SJSA1 (cell line): ENCODE measurements at places on chromosomes 3 and 15. TPM values are rescaled to one million over a fixed set of nuclear protein-coding genes. Genes with fewer than 3 reads are reported as not detected.
A peak's percentile ranks its signal among the peaks of the same experiment; 100 is the strongest.

DNA sequence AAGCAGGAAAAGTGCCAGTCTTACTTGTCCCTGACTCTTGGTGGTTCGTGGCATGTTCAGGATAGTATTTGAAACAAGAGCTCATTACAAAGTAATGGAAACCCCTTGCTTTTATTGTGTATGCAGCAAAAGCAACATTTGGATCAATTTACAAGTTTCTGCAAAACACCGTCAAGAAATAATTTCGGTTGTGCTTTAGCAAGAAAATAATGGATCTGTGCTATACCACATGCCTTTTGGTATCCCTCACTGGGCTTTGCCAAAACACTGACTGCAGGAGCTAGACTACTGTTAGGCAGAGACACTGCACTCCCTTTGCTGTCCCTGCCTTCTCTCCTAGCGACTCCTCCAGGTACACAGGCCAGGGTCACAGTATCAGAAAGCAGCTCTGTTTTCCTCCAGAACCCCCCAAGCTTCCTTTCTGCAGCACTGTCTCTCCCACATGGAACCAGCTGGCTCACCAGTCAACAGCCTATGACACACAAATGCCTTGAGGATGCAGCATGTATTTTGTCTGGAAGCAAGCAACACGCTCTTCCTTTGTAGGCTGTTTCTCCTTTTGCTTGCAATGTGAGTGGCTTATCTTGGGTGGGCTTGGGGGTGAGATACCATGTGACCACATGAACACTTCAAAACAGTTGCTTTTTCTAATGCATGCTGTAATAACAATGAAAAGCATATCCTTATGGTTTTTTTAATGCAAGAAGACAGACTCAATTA lies 111.4 kb downstream of the PGPEP1L start:
- H3K36me3 ChIP-seq, result 0 out of 2 replicates have a peak, but pooled peaks cover 4% of the 10 kb centered on the region
- H3K27me3 ChIP-seq, result no peaks in the 10 kb centered on the region
- DNase-seq, result no peak

DNA sequence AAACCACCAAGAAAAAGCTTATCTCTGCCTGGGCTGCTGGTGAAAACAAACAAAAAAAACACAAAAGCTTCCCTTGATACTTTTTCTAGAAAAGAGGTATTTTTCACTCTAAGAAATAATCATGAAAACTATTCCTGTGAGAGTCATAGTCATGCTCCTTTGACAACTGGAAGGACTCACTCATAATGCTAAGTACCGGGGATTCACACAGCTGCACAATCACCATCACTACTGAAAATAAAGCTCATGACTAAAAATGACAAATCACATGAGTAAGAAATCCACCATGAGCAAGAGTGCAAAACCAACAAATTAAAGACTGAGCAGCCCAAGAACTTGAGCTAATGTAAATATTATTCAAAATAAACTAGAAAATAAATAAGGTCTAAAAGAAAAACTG lies 10.6 kb upstream of the POU1F1 start:
- H3K27me3 ChIP-seq, result no peaks in the 10 kb centered on the region
- H3K36me3 ChIP-seq, result no peaks in the 10 kb centered on the region
- H3K4me3 ChIP-seq, result no peak overlapping the region
- no peaks in the 10 kb centered on the region for H3K4me1 ChIP-seq

DNA sequence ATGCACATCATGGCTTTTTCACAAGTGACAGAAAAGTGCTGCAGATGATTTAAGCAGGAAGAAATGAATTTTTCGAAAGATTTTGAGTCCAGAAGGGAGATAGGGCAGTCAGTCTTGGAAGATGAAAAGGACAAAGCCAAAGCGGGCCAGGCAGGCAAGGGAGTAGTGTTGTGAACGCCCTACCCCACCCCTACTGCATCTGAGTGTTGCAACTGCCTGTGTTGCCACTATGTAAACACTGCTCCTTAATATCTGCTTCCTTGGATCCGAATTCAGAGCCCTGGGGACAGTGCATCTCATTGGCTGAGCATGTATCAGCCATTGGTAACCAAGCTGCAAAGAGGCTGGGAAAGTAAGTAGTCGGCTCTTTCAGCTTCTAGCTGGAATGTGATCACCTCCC lies 39.0 kb downstream of the CNTN4 start:
- H3K4me1 ChIP-seq, result no peaks in the 10 kb centered on the region
- no peak overlapping the region for H3K27ac ChIP-seq

The SHC4 gene
- total RNA-seq, result 1.0 and 2.9 TPM in 2 replicates

The GOLGA6L7 gene
- total RNA-seq, result not detected in 2 replicates

GRCh38 chr3:150177673-150178381 lies 207.1 kb upstream of the PFN2 start:
- H3K27me3 ChIP-seq, result no peaks in the 10 kb centered on the region
- H3K4me1 ChIP-seq, result no peaks in the 10 kb centered on the region; the same call in 1 of the 2 replicates
- no peak overlapping the region for H3K27ac ChIP-seq
- no peaks in the 10 kb centered on the region for H3K36me3 ChIP-seq
- DNase-seq, result no peak

The STRIT1 gene
- not detected in 2 replicates for total RNA-seq

DNA sequence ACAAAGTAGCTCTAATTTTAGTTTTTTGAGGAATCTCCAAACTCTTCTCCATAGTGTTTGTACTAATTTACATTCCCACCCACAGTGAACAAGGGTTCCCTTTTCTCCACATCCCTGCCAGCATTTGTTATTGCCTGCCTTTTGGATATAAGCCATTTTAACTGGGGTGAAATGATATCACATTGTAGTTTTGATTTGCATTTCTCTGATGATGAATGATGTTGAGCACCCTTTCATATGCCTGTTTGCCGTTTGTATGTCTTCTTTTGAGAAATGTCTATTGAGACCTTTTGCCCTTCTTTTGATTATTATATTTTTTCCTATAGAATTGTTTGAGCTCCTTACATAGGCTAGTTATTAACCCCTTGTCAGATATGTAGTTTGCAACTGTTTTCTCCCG lies 239.9 kb upstream of the TPM1 start:
- no peak for DNase-seq
- no peaks in the 10 kb centered on the region for H3K27me3 ChIP-seq
- H3K36me3 ChIP-seq, result peaks cover 18% of the 10 kb centered on the region
- H3K4me1 ChIP-seq, result no peaks in the 10 kb centered on the region
- no peak overlapping the region for H3K27ac ChIP-seq

DNA sequence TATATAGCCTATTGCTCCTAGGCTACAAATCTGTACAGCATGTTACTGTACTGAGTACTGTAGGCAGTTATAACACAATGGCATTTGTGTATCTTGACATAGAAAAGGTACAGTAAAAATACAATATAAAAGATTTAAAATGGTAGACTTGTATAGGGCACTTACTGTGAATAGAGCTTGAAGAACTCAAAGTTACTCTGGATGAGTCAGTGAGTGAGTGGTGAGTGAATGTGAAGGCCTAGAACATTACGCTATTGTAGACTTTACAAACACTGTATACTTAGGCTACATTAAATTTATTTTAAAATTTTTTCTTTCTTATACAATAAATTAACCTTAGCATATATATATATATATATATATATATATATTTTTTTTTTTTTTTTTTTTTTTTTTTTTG lies 140.0 kb upstream of the UBE2E1 start:
- no peaks in the 10 kb centered on the region for H3K27me3 ChIP-seq
- peaks cover 73% of the 10 kb centered on the region for H3K4me1 ChIP-seq
- no peak for DNase-seq
- no peak overlapping the region for H3K27ac ChIP-seq

DNA sequence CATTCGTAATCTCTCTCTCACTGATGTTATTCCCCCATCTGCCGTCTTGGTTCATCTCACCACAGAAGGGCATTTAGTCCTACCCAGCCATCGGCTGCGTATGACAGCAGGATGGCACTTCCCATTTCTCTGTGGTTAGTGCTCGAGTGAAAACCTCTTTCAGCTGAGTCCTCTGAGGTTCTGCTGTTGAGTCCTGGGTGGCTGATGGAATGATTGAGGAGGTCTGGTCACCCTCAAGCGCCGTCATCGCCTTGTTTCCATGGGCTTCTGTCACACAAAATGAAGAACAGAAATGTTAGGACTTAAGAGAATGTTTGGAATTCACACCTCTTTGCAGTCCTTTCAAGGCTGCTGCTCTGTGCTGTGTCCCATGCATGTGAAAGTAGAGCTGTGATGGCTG lies 9.4 kb upstream of the SACM1L start:
- H3K27me3 ChIP-seq, result no peaks in the 10 kb centered on the region
- H3K4me1 ChIP-seq, result no peaks in the 10 kb centered on the region
- no peak overlapping the region for H3K4me3 ChIP-seq
- peaks cover 24% of the 10 kb centered on the region for H3K36me3 ChIP-seq
- DNase-seq, result no peak

DNA sequence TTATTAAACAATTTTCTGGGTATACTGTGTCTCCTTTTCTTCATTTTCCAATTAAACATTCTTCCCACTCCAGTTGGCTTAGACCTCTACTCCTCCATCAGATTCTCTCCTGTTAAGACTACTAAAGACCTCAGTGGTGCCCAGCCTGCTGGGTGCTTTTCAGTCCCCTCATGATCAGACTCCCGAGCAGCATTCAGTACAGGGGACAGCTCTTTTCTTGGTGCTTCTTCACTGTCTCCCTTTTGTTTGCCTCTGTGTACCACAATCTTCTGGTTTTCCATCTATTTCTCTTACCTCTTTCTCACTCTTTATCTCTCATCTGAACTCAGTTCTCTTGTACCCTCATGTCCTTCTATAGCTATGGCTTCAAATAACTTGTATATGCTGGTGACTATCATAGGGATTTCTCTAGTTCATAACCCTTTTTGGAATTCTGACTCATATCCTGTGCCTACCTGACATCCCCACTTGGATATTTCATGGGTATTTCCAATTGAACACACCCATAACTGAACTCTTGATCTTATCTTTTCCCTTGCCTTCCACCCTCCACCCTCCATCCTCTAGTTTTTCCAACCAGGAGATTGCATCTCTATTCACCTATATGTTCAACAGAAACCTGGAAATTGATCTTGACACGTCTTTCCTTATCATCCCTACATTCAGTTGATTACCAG lies 55.6 kb upstream of the ABHD10 start:
- no peak overlapping the region for H3K4me3 ChIP-seq
- H3K4me1 ChIP-seq, result peaks cover 32% of the 10 kb centered on the region
- peak overlapping the region; percentile 79 for H3K27ac ChIP-seq
- H3K27me3 ChIP-seq, result no peaks in the 10 kb centered on the region
- peak; percentile 26 for DNase-seq

DNA sequence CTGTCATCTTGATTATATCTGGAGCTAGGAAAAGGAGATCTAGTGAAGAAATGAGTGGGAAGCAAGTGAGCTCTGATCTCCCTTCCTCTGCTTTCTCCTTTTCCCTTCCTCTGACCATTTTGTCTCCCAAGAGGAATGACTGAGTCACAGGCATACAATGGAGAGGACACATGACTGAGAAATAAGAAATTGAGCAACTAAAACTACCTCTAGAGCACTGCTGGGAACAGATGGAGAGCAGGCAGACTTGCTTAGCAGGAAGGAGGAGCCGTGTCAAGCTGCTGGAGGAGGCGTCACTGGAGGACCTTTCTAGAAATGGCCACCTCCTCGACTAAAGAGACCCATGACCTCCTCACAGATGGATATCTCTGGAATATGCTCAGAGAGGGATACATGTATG lies 66.9 kb upstream of the MYO5C start:
- H3K36me3 ChIP-seq, result peaks cover 6% of the 10 kb centered on the region; the same call in 1 of the 2 replicates
- DNase-seq, result no peak
- no peak overlapping the region for H3K4me3 ChIP-seq
- H3K27ac ChIP-seq, result no peak overlapping the region
- H3K4me1 ChIP-seq, result no peaks in the 10 kb centered on the region

GRCh38 chr15:77507911-77508310 lies 87.2 kb downstream of the HMG20A start:
- H3K27ac ChIP-seq, result no peak overlapping the region
- no peaks in the 10 kb centered on the region for H3K27me3 ChIP-seq
- peaks cover 24% of the 10 kb centered on the region for H3K4me1 ChIP-seq

GRCh38 chr3:58668247-58668646 lies 1.7 kb upstream of the FAM3D start:
- H3K4me1 ChIP-seq, result no peaks in the 10 kb centered on the region
- no peaks in the 10 kb centered on the region for H3K27me3 ChIP-seq
- no peaks in the 10 kb centered on the region for H3K36me3 ChIP-seq

- no peaks in the 10 kb centered on the region for H3K27me3 ChIP-seq
- peaks cover 6% of the 10 kb centered on the region for H3K36me3 ChIP-seq
- H3K27ac ChIP-seq, result peak overlapping the region; percentile 73
- peak overlapping the region; percentile 88 for H3K4me3 ChIP-seq
- DNase-seq, result no peak
These were observed 636 bp upstream of the LRRC58 start for GRCh38 chr3:120349855-120350125.

DNA sequence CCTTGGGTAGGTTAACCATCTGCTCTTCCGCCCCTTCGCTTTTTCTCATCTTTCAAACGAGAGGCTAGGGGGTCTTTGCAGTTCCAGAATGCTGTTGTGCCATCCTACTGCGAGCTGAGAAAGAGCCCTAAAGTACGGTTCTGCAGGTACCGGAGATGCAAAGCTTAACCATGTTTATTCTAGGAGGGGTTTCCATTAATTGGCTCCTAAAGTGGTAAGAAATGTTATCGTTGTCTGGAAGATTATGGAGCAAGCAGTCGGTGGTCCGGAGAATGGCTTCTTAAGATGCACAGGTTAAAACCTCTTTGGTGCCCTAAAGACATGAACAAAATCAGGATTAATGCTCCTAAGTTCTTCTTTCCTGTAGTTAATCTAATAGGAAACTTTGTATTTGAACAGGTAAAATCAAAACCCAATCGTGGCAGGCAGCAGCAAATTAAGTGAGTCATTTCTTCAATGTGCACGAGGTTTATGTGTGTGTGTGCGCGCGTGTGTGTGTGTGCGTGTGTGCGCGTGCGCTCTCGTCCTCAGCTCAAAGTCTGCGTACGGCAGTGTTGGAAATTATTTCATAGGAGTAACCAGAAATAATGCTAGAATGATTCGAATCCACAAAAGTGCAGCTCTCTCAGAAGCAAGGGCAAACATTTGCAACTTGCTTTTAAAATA lies 772 bp downstream of the FAM81A start:
- H3K27me3 ChIP-seq, result peaks cover 33% of the 10 kb centered on the region
- DNase-seq, result no peak
- peaks cover 18% of the 10 kb centered on the region for H3K4me1 ChIP-seq
- no peak overlapping the region for H3K27ac ChIP-seq

GRCh38 chr3:10285272-10286132 lies 7.2 kb downstream of the GHRL start:
- peaks cover 26% of the 10 kb centered on the region for H3K36me3 ChIP-seq
- no peak overlapping the region for H3K4me3 ChIP-seq
- DNase-seq, result no peak
- H3K27ac ChIP-seq, result no peak overlapping the region
- no peaks in the 10 kb centered on the region for H3K27me3 ChIP-seq

The CISH gene
- 0.92 TPM in 1 of 2 replicates, not detected in the other for total RNA-seq

The ZDHHC23 gene
- 0.45 and 0.47 TPM in 2 replicates for total RNA-seq

The SRP14 gene
- total RNA-seq, result 355 and 405 TPM in 2 replicates

DNA sequence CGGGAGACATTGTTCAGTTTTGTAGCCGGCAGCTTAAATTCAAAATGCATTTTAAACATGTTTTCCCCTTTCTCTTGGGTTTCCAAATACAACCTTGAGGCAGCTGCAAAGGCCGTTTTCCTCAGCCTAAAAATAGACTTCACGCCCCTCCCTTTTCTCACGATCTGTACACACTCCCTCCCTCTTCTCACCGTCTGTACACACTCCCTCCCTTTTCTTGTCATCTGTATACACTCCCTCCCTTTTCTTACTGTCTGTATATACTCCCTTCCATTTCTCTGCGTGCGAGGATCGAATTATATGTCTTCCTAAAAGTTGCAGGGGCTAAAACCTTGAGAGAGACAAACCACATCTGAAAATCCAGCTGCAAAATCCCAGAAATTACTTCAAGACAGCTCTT lies 8.9 kb downstream of the MUC4 start:
- no peaks in the 10 kb centered on the region for H3K36me3 ChIP-seq
- no peak for DNase-seq
- H3K27me3 ChIP-seq, result peaks cover 12% of the 10 kb centered on the region
- no peak overlapping the region for H3K4me3 ChIP-seq
- no peak overlapping the region for H3K27ac ChIP-seq
- no peaks in the 10 kb centered on the region for H3K4me1 ChIP-seq

The GRIP2 gene
- 4.0 and 5.3 TPM in 2 replicates for total RNA-seq
